Ovary (tissue), 10 donors: ENCODE measurements at places on chromosomes 1 and 21. TPM values are rescaled to one million over a fixed set of nuclear protein-coding genes. Genes with fewer than 3 reads are reported as not detected.

The SAMD11 gene
- total RNA-seq = 7.0 TPM

The PLA2G2A gene
- 23.0 TPM for total RNA-seq

The ADAMTS4 gene
- total RNA-seq = 72.4 TPM

DNA sequence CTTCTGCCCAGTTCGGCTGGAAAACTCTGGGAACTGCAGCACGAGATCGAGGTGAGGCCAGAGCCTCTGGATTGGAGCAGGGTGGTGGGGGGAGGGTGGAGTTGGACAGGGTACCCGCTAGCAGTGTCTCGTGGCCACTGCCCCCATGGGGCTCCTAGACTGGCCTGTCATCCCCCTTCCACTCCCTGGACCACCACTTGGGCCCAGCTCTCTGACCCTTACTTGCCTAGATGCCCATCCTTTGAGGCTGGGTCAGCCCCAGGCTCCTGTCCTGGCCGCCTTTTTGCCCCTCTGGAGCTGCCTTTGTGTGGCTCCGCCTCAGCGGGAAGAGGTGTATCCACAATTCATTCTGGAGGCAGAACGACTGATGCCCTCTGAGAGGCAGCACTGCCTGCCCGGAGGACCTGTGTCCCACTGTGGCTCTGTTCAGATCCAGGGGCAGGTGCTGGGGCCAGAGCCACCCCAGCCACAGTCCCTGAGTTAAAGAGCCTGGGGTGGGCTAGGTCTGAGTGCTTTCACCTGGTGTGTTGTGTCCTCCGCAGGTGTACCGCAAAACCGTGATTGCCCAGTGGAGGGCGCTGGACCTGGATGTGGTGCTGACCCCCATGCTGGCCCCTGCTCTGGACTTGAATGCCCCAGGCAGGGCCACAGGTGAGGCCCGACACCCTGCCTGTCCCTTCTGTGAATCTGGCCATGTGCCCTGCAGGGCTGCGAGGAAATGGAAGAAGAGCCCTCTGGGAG, 17.7 kb downstream of the FAAH start:
- no peak for DNase-seq

DNA sequence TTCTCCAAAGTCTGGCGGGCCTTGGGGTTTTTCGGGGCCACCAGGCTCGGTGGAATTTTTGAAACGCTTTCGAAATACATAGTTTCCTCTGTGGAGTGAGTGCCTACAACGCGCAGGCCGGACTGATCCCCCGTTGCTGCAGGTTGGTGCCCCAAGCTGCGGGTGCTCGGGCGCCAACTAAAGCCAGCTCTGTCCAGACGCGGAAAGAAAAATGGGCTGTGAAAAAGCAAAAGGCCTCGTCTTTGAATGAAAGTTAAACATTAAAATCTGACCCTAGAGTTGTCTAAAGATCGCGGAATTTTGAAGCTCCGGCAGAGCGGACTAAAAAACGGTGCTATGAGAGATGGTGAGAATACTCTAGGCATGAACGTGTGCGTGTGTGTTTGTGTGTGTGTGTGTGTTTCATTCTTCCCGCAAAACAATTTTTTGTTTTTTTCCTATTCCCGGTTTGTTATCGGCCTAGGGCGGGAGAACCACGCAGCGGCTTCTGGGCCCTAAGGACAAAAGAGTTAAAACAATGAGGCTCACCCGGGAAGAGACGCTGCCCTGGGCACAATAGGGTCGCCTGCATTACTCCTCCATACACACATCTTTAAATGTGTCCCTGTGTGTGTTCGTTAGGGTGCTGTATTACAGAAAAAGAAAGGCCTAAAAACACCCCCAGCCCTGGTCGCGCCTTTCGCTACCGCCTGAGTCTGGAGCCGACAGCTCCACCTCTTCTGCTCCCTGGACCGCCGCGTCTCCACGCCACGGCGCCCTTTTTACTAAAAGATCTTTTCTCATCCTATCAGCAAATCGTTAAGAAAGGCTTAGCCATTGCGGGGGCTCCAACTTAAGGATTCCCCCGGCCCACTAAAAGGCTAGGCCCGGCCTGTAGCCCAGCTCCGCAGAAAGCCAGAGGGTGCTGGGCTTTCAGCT, 3.2 kb downstream of the TBX15 start:
- no peak for DNase-seq

- no peak for DNase-seq
Measured at GRCh38 chr1:222813866-222814535, 838 bp upstream of the DISP1 start.

DNA sequence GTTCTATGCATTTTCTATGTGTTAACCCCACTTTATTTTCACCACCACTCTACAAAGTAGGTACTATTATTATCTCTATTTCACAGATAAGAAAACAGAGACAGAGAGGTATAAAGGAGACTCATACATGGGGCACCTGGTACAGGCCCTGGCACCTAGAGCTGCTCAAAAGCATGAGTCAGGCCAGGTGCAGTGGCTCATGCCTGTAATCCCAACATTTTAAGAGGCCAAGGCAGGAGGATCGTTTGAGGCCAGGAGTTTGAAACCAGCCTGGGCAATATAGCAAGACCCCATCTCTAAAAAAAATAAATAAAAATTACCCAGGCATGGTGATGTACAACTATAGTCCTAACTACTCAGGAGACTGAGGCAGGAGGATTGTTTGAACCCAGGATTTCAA, 35.8 kb downstream of the GLIS1 start:
- DNase-seq = no peak
